ENCODE measurements at places on chromosomes 5 and 9.

DNA sequence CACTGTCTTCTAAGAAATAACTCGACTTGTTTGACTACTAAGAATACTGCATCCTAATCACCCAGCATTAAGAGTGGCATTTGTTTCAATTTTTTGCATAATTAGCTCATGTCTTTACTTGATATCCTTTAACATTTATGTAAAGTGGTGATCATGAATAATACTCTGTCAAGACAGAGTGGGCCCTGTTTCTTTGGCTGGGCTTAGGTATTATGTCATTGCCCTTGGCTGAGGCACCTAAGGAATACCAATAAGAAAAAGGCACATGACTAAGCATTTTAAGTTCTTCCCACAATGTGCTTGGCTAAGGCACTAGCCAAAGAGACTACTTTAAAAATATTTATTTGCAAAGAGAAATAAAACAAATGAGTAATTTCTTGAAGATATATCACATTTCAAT, 308.1 kb downstream of the CTNND2 start:
- DNase-seq: no peak

DNA sequence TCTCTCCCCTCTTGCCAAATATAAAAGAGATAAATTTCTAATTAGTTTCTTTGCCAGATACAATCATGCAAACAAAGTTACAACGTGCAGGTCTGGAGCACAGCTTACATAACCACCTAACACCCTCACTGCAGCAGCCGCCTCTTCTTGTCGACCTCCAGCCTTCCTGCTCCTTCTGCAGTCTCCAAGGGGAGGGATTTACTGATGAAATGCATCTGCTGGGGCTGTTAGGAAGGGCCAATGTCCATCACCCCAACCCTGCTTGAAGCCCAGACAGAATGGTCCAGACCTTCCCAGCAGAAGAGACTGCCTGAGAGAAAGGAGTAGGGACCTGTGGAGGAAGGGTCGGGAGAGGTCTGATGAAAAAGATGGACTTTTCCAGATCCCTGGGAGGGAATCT, 15.2 kb downstream of the KCNV2 start:
- no peak for DNase-seq

- DNase-seq: no peak
Observed at GRCh38 chr5:132239776-132240175, 12.1 kb upstream of the P4HA2 start.

- peak; percentile 36 for DNase-seq
Observed at GRCh38 chr9:108844856-108845255, 10.9 kb downstream of the ACTL7B start.

GRCh38 chr9:101536351-101536750, 2.7 kb downstream of the RNF20 start:
- DNase-seq: no peak

DNA sequence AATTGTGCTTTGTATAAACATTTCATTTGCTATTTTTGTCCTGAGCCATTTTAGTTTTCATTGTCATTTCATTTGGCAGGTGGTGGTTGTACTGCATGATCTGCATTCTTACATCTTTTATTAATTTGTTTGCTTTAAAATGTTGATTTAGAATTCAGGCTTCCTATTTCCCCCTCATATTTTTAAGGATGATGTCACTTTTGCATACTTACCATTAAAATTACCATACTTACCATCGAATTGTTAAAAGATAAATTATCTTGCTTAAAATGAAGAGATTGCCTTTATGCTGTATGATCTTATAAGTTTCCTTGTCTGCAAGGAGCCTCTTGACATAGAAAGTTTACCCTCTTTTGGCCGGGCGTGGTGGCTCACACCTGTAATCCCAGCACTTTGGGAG, 31.1 kb downstream of the DIMT1 start:
- DNase-seq: no peak

- no peak for DNase-seq
Observed at GRCh38 chr9:98038958-98039357, 17.6 kb upstream of the NANS start.

DNA sequence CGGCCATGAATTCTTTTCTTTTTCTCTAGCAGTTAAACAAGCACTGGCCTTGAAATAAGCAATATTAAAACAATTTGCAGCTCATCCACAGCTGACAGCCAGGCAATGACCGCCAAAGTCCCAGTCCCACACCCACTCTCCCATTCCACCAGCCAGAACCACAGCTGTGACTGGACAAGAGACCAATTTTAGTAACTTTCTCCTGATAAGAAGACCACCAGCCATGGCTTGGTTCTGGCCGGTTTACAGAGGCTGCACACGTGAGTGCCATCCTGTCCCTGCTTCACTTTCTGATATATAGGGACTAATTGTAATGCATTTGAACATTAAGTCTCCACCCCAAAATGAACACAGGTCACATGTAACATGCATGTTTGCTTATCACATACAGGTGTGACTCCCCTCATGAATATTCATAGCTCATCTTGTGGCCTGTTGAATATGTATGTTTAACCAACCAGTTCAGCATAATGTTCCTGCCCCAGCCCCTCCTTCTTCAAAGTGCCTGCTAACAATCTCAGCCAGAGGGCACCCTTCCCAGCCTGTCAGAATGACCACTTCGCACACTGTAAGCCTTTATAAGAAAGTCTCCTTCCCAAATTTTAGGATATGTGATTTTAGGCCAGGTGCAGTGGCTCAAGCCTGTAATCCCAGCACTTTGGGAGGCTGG, 23.9 kb upstream of the FANCC start:
- no peak for DNase-seq

DNA sequence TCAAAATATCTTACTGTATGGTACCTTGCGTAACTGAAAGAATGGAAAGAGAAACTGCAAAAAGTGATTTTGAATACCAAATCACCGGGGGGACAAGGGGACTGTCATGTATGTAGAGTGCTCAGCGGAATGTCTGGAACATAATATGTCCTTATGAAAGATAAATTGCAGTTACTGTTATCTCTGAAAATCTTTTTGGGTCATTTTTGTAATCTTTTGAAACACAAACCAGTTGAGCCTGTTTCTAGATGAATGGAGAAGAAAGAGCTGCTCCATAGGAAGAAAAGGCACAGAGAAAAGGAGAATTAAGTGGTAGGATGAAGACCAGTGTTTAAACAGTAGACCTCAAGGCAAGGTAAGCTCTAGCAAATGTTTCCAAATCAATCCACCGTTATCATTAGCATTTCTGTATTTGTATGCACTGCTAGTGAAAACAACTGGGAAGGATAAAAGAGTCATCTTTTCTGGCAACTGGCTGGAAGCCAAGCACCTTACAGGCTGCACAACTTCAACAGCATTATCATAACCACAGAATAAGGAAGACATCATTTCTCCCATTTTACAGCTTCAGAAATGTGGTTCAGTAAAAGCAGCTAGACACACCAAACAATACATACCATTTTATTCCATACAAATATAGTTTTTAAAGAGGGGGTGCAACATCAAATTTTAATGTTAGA, 158.5 kb downstream of the TRPM3 start:
- DNase-seq: no peak

DNA sequence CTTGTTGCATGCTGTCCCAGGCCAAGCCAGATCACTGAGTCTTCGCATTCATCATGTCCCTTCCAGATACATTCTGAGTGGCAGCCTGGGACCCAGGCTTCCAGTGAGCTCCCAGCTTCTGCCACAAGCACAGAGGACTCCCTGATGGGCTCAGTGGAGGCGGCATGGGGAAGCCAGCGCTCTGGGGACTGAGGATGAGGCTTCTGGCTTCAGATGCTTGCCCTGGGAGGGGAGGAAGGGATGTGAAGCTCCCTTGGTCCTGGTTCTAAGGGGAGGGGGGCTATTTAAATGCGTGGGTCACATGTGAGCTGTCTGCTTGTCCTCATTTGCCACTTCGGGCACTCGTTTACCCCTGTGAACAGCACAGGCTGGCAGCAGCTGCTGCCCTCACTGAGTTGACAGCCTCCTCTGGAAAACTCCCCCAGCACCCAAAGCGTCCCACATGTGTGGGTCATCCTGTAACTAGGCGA, 174.0 kb downstream of the NR3C1 start:
- DNase-seq: no peak

DNA sequence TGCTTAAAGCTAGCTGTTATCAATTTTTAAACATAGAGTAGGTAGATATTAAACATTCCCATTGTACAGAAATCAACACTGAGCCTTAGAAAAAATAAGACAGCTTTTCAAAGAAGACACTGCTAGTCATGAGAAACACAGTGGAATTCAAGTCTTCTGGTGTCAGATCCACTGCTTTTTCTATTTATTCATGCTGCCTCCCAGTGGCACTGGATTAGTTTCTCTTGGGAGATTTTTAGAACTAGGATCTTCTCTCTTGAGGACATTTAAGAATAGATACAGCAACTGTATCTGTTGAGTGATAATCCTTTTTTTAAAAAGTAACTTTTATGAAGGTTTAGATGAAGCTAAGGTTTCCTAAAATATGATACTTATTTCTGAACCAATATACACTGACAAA, 1635.4 kb upstream of the C9orf72 start:
- DNase-seq: peak; percentile 19

GRCh38 chr5:178403956-178404600, 171.5 kb upstream of the PHYKPL start:
- DNase-seq: no peak

GRCh38 chr9:72476617-72477437, 44.6 kb upstream of the TMC1 start:
- no peak for DNase-seq

DNA sequence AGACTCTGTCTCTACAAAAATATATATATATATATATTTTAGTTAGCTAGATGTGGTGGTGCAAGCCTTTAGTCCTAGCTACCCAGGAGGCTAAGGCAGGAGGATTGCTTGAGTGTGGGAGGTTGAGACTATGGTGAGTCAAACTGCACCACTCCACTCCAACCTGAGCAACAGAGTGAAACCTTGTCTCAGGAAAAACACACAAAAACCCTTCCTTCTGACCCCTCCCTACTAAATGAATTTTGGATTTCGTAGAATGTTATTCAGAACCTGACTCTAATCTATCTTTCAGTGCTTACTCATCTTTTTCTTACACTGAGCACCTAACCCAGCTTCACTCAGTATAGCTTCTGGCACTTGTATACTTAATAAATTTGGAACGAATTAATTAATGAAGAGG, 35.2 kb upstream of the IL7R start:
- no peak for DNase-seq

GRCh38 chr5:51383131-51384121, at the start of gene ISL1:
ISL1 (plus strand) TSS chr5:51383448; CDS start chr5:51383672, 224 bp downstream.
- DNase-seq: peak; percentile 95

DNA sequence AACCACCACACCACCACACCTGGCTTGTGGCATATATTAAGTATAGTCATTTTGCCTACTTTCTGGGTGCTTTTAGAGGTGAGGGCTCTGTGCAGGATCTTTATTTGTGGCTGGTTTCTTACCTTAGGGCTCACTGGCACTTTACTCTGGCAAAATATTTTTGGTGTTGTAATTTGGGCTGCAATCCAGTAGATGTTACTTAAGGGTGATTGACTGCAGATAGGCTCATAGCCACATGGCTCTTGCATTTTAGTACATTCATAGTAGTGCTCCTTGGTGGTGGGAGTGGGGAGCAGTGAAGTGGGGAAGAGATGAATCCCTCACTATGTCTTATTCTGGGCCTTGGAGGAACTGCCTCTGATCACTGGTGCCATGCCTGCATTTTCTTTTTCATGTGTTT, 376.1 kb upstream of the GRIN3A start:
- no peak for DNase-seq

- no peak for DNase-seq
Observed at GRCh38 chr5:146490089-146490843, 25.7 kb downstream of the GPR151 start.

GRCh38 chr9:129235931-129236331, 57.9 kb upstream of the IER5L start:
- no peak for DNase-seq

DNA sequence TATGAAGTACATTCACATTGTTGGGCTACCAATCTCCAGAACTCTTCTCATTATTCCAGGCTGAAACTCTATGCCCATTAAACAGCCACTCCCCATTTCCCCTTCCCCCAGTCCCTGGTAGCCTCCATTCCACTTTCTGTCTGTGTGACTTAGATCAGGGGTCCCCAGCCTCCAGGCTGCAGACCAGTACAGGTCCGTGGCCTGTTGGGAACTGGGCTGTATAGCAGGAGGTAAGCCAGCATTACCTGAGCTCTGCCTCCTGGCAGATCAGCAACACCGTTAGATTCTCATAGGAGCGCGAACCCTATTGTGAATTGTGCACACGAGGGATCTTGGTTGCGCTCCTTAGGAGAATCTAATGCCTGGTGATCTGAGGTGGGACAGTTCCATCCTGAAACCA, 23.1 kb downstream of the ZNF618 start:
- DNase-seq: no peak

DNA sequence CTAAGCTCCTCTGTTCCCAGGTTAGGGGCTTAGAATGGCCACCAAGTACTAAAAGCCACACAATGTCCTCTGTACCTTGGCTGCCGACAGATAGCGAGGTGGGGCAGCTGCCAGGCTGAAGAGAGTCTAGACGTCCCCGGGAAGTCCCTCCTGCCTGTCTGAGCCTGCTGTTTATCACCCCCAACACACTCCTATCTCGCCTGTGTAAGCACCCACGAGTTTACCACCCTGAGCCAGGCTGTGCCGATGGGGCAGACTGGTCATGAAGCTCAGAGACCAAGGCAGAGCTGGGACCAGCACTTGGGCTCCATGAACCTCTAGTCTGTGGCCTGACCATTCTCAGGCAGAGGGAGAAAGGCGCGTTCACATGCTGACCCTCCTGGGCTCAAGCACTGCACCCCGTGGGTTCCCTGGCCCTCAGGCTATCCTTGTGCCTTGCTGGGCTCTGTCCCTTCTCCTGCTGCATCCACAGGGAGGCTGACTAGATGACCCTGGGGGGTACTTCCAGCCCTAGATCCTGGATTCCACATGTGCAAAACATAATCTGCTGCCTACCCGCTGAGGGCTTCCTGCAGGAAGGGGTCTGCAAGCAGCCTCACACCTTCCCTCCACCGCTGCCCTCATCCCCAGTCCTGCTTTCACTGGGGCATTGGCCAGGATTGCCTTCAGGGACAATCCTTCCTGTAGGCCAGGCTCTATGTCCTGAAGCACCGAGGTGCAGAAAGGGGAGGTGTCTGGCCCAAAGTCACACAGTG, 18.6 kb upstream of the SLC25A51 start:
- no peak for DNase-seq

DNA sequence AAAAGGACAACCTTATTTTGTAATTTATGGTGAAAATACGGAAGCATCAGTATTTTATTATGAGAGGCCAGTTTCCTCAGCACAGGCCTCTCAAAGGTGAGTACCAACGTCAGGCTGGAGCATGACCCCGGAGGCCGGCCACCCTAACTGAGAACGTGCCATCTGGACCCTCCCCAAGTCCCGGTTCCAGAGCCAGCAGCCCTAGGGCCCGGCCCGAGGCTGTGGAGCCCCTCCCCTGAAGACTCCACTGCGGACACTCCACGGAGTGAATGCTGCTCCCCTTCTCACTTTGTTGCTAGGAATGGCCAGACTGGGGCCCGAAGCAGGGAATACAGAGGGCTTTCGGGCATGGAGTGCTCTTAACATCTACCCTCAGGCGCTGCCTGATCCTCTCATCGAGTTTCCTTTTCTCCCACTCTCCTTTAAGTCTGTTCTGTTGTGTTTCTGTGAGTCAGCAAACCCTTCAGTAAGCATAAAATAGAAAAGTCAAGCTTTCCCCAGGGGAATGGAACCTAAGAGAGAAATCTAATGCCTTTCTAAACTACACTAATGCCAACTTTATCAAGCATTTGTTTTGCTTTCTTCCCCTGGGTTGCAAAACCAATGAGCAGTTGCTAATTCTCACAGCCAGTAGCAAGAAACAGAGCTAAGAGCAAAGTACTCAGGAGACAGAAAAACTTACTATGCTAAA, 4.5 kb downstream of the BRD9 start:
- no peak for DNase-seq

GRCh38 chr5:180436275-180436674, 57.9 kb upstream of the CNOT6 start:
- DNase-seq: no peak

GRCh38 chr5:176781638-176782570, 28.5 kb upstream of the UNC5A start:
- no peak for DNase-seq
